ENCODE measurements at places on chromosomes 5 and 9.

DNA sequence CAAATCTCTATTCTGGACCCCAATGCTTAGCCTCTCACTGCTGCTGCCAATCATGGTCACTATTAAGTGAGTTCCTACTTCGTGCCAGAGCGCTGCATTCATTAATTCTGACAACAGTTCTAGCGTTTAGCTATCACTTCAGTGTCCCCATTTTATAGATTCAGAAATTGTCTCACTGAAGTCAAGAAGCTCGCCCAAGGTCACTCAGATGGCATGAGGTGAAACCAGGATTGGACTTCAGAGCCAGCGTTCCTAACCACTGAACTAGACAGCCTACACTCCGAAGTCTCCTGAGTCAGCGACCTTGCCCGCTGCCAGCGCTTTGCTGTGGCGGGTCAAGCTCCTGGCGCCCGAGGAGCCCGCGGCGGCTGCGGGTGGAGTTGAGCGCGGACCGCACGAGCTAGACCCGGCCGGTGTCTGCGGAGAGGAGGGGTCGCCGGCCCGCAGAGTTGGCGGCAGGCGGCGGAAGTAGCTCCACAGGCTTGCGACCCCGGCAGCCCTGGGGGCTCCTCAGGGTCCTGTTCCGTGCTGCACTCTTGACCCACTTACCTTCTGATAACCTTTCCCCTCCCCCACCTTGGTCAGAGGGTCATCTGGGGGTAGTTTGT, 2.1 kb upstream of the GABRB2 start:
- DNase-seq, result no peak

DNA sequence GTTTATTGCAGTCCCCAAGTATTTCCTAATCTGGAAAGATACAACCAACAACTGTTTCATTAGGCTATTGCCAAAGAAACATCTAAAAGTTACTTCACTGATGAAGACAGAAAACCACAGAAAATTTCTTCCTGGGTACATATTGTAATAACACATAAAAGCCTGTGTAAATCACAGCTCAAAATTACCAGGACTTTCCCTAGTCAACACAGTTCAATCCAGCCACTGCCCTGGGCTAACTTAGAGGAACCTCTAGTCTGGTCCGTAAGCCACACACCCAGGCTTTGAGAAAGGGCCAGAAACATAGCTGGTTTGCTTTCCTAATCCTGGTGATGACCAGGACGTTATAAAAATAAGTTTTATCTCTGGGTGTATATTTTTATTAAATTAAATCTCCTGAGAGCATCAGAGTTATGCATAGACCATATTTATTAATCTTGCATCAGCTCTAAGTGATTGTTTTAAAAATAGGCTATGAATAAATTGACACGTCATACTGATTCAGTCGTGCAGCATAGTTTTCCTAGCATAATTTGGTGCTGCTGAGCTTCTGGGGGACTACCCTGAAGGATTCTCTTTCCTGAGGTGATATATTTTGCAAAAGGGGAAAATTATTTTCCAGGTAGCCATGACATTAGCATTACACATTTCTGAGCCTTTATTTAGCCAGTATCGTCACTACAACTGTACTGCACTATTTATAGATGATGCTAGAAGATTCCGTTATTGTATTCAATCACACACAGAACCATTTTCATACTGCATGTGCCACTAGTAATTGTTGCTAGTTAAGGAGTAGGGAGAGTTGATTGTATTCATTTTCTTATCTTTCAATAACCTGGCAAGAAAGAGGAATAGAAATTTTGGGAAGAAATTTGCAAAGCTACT, 12.6 kb upstream of the MUSK start:
- DNase-seq, result peak; percentile 32

DNA sequence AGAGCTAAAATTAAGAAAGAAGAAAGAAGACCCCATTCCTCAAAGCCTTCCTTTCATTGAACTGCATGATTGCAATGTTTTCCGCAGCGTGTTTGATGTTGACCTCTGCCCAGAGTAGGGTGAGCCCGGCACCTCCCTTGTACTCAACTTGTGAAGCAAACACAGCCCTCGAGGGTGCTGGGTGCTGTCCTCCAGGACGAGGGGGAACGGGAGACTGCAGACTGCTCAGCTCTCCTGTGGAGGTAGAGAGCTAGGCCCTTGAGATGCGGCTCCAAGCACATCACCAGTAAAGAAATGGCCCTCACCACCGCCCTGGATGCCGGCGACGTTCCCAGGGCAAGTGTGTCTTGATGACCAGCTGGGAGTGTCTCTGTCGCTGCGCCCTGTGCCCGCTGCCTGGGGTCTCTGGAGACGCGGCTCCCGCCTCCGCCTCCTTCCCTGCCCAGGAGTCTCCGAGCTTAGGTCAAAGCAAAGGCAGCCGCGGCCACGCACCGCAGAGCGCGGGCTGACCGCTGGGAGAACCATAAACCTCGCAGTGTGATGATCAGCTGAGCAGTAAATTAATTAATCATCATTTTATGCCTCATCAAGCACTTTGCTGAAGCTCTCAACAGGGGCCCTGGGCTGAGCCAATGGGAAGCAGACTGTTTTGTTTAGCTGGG, 108.7 kb downstream of the IRX2 start:
- no peak for DNase-seq

DNA sequence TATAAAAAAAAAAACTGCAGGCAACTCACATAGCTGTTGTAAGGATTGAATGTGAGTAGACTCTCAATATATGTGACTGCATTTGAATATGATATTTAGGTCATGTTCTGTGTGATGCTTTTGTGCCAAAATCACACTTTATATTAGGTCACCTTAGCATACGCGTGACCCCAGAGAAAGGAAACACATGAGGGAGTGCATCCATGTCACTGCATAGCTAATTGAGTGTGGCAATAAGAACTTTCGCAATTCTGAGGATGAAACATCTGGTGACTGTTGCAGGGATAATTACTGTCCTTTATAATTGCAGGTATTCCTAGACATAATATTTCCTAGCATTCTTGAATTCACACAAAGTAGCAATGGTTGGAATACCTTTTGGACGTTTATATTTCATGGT, 459.5 kb upstream of the KLF4 start:
- DNase-seq, result peak; percentile 65

DNA sequence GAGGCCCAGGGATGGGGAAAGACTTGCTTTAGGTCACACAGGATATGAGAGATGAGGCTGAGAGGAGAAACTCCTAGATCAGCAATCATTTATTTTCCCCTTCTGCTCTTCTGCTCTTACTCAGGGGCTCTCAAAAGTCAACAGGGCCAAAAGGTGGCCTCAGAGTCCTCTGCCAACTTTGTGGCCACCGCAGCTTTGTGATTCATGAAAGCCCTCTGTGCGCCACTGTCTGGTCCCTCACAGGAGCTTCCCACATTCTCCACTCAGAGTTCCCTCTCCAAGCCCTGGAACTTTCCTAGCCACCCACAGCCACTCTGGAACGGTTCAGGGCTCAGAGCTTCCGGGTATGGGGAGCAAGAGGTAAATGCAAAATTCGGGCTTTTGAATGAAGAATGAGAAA, 82.4 kb downstream of the COL27A1 start:
- no peak for DNase-seq

DNA sequence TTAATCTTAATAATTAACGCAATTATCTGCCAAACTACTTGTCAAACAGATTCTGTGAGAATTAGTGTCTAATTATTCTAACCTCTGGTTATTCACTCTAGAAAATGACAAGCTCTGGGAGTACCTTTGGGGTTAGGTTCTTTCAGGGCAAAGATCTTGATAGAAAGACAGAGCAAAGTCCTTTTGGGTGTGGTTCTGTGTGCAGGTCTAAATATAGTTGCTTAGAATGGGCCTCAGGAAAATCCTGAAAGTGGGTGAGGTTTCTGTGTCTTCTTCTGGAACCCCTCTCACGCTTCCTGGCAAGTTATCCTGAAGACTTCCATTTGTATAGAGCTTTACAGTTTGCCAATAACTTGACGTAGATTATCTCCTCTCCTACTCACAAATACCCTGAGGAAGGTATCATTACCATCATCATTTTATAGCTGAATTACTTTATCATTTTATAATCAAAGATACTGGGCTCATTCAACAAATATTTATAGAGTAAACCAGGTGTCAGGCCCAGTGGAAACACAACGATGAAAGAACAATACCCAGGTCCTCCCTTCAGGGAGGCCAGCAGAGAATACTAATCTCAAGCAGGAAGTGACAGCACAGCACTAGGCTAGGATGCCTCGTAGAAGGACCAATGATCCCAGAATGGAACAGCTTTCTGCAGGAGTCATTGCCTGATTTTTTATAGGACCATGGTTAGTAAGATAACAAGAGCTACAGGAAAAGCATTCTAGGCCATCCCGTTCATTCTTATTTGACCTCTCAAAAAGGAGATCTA, 27.6 kb upstream of the LHFPL2 start:
- no peak for DNase-seq

DNA sequence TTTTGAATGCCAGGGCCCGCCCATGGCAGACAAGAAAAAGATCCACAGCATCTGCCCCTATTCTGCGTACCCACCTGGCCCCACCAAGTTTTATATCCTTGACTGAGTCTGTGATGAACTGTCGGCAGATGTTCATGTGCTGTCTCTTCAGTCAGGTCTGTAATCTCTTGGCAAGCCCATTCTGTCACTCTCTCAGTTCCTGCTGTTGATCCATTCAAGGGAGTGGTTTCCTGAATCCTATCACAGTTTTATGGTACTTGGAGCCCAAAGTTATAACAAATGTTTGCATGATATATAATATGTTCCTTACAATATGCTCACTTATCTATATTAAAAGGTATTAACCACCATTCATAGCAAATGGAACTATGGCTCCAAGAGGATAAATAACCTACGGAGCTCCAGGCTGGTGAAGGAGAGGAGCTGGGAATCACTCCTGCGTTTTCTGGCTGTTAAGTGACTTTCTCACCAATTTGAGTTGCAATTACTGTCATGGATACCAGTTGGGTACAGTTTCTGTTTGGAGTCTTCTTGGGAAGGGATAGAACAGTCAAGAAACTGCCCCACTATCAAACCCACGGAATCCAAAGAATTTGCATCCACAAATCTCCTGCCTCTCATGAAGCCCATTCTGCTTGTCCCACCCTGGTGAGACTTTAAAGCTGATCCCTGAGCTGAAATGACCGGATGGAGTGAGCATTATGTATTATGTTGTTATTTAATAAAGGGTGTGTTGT, 103.4 kb upstream of the SPRY4 start:
- DNase-seq, result no peak

- no peak for DNase-seq
Observed at GRCh38 chr9:35800530-35800929, 9.1 kb downstream of the NPR2 start.

GRCh38 chr5:163505049-163505367, 411 bp upstream of the MAT2B start:
- DNase-seq, result no peak

DNA sequence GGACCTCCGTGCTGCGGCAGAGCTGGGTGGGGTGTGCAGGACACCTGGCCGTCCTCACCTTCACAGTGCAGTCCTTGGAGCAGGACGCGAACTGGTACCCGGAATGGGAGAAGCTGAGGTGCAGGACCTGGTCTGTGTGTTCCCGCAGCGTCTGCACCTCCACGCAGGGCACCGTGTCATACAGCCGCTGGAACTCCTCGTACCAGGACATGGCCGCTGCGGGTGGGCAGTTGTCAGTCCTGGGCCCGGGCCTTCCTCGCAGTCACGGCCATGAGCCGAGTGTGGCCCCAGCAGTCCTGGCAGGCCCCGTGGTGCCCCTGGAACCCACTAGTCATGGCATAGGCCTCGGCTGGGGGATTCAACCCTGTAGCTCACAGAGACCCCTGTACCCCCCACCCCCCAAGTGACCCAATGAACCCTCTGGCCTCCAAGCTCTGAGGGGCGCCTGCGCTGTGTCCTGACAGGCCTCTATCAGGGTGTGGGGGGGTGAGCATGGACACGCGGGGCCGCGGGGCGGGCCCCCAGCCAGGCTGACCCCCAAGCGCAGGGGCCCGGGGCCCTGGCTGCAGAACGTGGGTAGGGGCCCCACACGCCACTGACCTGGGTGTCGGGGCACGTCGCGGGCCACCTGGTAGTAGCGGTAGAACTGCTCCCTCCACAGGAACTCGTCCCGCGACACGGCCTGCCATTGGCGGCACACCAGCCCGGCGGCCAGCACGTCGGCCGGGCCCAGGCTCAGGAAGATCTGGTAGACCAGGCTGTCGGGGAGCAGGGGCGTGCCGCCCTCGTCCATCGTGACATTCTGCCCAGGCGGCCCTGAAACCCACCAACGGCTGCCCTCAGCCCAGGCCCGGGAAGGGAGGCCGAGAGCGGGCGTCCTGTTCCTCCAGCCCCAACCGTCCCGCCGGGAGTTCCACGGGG, 987 bp downstream of the FBXW5 start:
- DNase-seq, result no peak
